ENCODE measurements at places on chromosomes 2 and 18.

GRCh38 chr2:94923196-94923595 lies 52.0 kb downstream of the TEKT4 start:
- DNase-seq = no peak

DNA sequence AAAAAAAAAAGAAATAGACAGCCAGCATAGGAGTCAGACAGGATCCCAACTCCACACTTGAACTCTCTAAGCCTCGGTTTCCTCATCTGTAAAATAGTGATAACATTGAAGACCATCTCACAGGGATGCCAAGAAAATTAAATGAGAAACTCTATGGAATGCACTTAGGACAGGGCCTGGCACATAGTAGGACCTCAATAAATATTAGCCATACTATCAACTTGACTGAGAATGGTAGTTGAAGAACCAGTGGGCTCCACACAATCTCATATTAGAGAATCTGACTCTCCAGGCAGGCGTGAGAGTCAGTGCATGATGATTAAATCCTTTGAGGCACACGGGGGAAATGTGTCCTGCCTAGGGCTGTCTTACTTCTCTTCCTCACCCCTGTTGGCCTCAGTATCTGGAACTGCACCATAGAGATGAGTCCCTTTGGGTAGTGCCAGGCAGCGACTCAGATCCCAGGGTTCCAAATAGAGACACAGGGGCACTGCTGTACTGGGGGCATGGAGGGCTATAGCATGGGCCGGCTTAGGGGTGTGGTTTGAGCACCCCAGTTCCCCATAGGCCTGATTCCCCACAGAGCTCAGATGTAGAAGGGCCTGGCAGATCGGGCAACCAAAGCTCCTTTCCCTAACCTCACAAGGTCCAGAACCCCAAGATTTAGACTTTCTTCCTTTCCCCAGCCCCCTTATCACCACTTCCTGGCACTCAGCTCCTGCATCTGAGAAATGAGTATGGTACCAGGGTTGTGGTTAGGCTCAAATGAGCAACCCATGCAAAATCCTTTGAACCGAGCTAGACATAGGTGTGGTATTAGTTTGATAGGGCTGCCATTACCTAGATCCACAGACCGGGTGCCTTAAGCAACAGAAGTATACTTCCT lies 51.3 kb upstream of the CAB39 start:
- DNase-seq = no peak

- DNase-seq = no peak
Measured at GRCh38 chr18:46609048-46609447, 48.0 kb downstream of the LOXHD1 start.

DNA sequence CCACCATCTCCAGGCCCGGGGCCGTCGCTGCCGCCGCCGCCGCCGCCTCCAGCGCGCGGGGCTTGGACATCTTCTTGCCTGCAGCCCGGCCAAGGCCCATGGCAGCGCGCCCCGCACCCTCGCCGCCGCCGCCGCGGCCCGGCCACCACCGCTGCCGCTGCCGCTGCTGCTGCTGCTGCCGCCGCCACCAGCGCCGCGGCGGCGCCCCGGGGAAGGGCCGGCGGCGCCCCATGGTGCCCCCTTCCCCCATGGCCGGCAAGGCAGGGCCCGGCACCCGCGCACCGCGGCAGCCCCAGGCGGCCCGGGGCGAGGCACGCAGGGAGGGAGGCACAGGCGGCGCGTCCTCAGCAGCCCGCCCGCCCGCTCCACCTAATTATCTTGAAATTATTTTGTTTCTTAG lies 3057.4 kb downstream of the RPIA start:
- no peak for DNase-seq

GRCh38 chr18:47999801-48000248 lies 69.4 kb upstream of the SMAD2 start:
- no peak for DNase-seq

DNA sequence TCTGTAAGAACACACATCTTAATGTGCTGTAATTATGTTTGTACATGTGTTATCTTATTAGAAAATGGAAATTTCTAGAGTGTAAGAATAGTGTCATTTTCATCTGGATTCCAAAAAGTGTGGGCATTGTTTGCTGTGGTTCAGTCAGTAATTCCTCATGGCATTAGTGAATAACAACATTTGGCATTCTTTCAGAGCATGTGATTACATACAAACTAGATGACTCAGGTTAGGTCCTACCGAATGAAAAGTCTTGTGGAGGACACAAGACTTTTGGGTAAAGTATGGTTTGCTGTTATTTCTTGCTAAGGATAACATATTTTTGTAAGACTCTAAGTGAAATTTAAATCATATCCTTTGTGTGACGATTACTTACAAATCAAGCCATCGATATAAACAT lies 593.1 kb upstream of the NRXN1 start:
- DNase-seq = no peak

- peak; percentile 12 for DNase-seq
Measured at GRCh38 chr2:109545828-109546713, 67.7 kb downstream of the SEPTIN10 start.

DNA sequence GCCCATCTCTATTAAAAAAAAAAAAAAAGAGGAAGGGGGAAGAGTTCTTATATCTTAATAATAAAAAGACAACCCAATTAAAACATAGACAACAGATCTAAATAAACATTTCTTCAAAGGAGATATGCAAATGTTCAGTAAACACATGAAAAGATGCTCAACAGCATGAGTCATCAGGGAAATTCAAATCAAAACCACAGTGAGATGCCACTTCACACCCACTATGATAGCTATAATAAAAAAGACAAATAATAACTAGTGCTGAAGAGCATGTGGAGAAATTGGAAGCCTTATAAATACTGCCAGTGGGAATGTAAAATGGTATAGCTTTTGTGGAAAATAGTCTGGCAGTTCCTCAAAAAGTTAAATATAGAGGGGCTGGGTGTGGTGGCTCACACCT lies 61.5 kb upstream of the CYP20A1 start:
- no peak for DNase-seq

DNA sequence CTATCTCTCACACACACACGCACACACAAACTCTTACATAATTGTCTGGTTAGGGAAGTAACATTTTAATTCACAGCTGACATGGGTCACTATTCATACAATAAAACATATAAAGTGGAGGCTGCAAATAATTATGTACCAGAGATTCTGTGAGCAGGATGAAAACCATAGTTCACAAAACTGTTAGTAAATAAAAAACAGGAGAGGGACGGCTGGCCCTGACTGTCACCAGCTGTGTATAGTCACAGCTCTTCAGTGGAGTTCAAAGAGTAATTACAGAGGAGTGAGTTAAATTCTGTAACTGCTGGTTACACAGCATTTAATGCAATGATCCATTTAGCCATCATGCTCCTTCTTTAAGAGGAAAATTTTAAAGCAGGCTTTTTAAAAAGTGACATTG lies 76.9 kb downstream of the NRXN1 start:
- DNase-seq = no peak

DNA sequence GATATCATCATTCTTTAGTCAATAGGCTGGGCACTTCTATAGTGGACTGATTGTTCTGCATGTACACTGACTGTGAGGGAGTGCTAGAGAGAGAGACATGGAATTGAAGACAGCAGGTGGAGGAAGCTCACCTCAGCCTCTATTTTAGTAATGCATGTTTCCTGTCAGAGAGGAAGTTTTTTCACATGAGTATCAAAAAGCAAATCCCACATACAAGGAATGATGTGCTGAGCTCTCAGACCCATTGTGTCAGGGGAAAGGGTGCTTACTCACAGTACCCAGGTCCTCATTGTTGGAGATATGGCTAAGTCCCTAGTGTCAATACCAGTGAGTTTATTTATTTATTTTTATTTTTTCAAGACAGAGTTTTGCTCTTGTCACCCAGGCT lies 9.9 kb upstream of the CDK15 start:
- DNase-seq = no peak

DNA sequence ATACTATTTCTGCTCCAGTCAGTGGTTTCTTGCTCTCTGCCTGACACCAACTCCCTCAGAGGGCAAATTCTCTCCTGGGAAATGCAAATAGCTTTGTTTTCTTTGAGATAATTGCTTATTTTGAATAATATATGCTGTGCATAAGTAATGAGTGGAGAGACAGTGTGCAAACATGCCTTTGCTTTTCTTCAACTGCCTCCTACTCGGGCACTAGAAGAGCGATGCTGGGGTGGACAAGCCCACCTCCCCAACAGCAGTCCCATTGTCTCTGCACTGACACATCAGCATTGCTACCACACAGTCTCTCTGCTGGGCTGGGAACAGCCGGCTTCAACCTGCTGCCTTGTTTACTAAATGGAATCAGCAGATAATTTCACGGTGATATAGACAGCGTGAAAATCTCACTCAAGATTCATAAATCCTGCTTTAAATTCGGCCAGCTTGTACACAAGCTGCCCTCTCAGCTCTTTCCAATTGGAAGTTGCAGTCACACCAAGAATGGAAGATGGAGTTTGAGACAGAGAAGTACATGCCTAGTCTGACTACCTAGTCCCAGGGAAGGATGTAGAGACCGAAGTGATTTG lies 694.5 kb downstream of the TDRD15 start:
- DNase-seq = no peak

GRCh38 chr18:71899707-71900472 lies 644.3 kb downstream of the CBLN2 start:
- DNase-seq = no peak

DNA sequence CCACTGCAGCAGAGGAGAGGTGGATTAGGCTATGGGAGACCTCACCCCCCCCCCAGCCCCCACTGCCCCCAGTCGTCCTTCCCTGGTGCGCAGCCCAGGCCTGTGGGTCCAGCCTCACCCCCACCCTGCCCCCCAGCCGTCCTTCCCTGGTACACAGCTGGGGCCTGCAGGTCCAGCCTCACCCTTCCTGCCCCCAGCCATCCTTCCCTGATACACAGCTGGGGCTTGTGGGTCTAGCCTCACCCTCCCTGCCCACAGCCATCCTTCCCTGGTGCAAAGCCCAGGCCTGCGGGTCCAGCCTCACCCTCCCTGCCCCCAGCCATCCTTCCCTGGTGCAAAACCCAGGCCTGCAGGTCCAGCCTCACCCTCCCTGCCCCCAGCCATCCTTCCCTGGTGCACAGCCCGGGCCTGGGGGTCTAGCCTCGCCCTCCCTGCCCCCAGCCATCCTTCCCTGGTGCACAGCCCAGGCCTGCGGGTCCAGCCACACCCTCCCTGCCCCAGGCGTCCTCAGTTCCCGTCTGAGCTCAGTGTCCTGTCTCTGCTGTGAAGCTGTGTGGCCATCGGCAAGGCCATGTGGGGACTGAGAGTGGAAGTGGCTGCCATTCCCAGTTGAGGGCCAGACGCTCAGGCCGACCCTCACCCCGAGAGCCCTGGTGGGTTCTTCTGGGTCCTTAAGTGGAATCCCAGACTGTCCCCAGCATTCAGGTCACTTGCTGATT lies 86.8 kb upstream of the SNTG2 start:
- DNase-seq = no peak

DNA sequence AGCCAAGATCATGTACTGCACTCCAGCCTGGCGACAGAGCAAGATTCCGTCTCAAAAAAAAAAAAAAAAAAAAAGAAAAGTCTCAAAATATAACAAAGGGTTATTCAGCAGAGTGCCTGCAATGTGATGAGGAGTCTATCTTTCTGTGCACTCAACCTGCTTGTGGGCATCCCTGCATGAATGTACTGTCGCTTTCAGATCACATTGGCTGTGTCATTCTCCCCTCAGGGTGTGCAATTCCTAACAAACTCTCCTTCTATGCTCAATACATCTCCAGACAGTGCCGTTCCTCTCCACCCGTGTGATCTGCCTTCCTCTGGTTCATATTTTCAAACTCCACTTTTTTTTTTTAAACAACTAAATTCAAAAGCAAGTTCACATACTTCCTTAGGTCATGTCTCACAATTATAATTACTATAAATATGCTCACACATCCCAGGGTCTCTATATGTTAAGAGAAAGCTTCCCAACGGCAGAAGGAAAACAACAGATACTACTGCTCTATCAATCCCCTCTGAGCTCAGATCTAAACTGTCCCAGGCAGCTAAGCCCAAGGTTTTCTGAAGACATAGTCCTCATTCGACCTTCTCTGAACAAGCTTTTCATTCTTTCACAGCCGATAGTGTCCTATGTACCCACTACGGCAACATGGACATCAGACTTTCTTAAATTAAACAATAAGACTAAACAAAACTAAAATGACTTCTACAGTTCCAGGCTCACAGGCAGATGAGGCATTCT lies 35.2 kb downstream of the PTMA start:
- DNase-seq = no peak

GRCh38 chr2:3667151-3667631 lies 9.2 kb downstream of the ALLC start:
- DNase-seq = no peak
